ENCODE measurements at places on chromosomes 13 and 19. TPM values are rescaled to one million over a fixed set of nuclear protein-coding genes. Genes with fewer than 3 reads are reported as not detected.

The STXBP2 gene
- 12.1 TPM for total RNA-seq

The DNAJC3 gene
- 29.8 TPM for total RNA-seq

The MBD3L2 gene
- total RNA-seq: not detected

The ACP7 gene
- not detected for total RNA-seq

The UBA52 gene
- 1,008 TPM for total RNA-seq

The CCNA1 gene
- total RNA-seq: 2.1 TPM

The KLK13 gene
- total RNA-seq: not detected

The SBSN gene
- 1.4 TPM for total RNA-seq

All from myometrial cell (primary cell).